ENCODE measurements at places on chromosomes 4 and X.

- DNase-seq = no peak
Measured at GRCh38 chr4:74990276-74990875, 57.5 kb downstream of the PARM1 start.

GRCh38 chrX:33855251-33855650 is 276.9 kb downstream of the FAM47A start:
- DNase-seq = no peak

- DNase-seq = no peak
Measured at GRCh38 chr4:185004562-185005218, 13.6 kb upstream of the HELT start.

DNA sequence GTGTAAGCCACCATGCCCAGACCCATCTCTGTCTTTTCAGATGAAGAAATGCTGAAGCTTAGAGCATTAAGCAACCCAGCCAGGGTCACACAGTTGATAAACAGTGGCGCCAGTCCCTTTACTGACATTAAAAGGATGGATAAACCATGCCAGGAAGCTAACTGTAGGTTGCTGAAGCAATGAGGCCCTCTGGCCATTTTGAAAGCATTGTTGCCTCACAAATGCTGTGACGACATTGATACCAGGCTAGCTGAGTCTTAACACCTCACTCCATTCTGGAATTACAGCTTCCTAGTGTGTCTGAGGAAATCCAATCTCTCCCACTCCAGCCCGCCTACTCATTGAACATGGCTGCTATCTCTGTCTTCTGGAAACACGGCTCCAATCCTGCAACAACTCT is 89.7 kb downstream of the LNX1 start:
- no peak for DNase-seq

GRCh38 chr4:108950158-108950915 is 187.5 kb upstream of the ETNPPL start:
- DNase-seq = no peak

- DNase-seq = peak; percentile 84
Measured at GRCh38 chr4:139177049-139177868, at the start of gene ELF2. Gene ELF2, minus strand, starts transcription at chr4:139177218. Its CDS starts 39,517 bp downstream, at chr4:139137701.

GRCh38 chrX:118548841-118549240 is 53.2 kb downstream of the DOCK11 start:
- no peak for DNase-seq

DNA sequence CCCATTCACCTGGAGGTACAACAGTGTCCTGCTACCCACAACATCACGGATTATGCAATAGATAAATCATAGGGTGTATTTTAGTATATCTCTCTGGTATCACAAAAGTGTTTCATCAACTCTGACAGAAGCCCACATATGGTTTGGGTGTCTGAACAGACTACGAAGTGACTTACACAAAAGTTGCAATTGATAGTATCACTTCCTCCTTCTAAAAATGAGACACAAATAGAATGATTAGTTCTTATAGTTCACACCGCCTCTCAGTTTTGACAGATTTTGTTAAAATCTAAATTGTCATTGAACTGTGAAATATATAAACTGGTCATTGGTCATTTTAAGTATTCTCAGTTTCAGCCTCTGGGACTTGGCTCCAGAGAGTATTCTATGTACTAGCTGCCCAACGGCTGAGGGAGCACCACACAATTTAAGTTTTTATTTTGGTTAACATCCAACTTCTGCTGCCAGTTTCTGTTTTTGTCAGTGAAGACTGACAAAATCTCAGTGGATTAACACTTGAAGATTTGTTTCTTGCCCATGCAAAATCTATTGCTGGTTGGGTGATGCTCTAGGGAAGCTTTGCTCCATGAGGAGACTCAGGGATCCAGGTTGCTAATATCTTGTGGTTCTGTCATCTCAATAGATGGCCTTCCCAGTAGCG is 113.8 kb upstream of the PUDP start:
- DNase-seq = no peak

DNA sequence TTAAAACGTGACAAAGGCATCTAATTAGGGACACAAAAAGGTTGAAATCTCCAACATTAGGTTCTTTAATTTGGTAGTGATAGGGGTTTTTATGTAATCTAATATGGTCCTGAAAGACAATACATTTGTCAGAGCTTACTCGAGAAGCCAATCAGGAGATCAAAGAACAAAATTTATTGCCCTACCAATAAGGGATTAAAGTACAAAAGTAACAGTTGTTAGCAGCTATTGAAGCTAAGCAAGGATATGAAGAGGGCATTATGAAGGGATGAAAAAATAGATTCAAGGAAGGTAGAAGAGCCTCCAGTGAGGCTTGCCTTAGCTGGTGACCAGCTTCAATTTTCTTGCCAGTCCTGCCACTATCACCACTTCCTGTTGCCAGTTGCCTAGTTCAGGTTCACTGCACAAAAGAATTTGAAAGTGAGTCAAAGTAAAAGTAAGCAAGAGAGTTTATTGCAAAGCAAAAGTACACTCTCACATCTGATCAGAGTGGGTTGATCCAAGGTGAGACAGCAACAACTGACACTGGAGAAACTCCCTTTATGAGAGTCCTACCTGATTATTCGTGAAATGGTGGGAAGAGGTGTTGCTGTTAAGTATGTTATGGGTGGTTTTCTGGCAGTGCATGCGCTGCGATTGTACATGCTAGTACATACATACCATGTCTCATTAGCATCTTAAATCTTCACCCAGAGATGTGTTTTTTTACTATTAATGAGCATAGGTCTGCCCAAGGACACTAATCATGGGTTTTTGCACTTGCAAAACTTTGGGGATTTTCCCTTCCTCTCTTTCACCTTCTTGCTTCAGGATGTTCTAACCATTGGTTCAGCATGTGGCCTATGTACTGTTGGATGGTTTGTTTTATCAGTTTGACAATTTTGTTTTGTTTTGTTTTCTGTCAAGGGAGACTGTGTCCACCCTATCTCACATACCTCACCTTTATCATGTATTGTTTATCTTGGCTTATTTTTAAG is 263.2 kb upstream of the ITM2A start:
- DNase-seq = no peak

DNA sequence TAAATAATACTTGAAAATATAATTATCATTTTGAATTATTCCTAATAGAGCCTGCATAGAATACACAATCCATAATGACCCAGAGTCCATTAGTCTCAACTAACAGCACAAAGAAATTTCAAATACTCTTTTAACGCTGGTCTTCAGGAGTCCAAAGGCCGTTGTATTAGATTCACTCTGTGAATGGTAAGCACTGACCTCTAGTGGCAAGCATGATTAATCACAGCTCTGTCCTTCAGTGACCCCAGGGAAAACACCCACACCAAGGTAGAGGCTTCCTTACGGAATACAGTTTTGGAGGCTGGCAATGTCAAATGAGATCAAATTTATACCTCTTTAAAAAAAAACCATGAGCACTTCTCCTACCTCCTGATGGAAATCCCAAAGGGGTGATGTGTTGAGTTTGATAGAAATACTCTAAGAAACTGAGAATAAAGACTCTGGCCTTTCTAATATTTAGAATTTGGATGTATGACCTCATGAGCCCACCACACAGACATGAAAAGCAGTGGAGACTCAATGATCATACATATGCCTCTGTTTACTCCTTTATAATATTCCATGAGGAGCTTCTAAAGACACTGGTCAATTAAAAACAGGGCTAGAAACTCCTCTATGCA is 147.2 kb upstream of the DKK2 start:
- peak; percentile 3 for DNase-seq

DNA sequence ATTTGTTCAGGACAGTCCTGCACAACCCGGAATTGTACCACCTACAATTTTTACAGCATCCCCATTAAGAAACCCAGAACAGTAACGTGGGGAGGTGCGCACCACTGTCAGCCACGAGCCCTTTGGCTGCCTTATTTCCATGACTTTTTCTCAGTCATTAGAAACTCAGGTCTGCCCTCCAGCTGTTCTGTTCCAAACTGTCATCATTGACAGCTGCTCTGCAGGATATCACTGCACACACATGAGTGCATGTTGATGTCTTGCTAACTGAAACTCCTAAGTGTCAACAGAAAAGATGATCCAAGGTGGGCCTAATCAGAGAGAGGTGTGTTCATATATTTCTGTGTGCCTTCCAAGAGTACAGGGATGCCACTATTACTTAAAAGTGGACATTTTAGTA is 123.4 kb downstream of the PARM1 start:
- DNase-seq = no peak

DNA sequence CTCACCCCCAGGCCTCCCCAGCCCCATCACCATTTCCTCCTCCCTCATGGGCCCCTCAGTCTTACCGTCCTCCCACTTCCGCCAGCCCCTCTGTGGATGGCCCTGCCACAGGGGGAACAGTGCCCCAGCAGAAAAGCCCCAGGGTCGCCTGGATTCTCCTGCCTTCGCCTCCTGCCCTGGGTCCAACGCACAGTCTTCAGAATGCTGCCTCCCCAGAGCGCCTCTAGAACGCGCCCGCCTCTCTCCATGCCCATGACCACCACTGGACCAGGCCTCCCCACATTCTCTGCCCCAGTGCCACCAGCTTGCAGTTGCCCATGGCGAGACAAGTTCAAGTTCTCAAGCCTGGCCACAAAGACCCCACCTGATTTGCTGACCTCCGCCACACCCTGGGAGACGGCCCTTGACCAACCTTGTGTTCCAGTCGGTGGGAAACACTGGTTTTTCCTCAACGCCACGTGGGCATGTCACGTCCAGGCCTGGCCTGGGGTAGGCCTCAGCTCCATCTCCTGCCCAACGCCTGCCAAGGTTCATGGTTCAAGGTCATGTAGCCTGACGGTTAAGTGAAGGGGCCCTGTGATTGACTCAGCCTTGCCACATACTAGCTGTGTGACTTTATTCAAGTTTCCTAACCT is 634 bp upstream of the PLXNB3 start:
- DNase-seq = no peak

GRCh38 chr4:30825008-30825770 is 105.0 kb downstream of the PCDH7 start:
- no peak for DNase-seq

- no peak for DNase-seq
Measured at GRCh38 chr4:41517747-41518146, 20.2 kb upstream of the LIMCH1 start.

DNA sequence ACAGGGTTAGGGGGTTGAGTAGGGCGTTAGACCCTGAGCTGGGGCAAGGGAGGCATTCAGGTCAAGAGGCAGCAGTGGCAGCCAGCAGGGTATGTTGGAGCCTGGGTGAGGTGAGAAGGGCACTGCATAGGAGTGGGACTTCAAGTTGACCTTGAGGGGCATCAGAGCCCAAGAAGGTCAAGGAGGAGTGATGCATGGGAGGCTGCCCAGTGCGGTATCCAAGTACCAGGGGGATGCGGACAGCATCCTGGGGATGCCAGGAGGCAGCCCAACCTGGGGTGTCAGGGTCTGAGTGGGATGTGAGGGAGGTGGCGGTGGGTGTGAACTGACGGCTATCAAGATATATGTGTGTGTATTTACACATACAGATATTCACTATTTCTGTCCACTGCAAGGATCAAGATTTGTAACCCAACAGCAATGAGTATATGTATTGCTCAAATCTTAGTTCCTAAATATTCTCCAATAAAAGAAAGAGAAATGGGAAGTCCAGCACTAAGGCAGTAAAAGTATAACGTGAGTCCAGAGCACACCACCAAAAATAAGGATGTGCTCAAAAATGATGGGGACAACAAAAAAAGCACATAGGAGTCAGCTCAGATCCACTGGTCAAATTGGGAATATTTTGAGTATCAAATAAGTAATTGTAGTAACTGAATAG is 9.8 kb upstream of the DCLK2 start:
- DNase-seq = no peak

- DNase-seq = no peak
Measured at GRCh38 chrX:53713987-53714579, 27.6 kb upstream of the HUWE1 start.

All from HuH-7 (cell line).